SK-N-SH (cell line): ENCODE measurements at places on chromosomes 1 and 21.

DNA sequence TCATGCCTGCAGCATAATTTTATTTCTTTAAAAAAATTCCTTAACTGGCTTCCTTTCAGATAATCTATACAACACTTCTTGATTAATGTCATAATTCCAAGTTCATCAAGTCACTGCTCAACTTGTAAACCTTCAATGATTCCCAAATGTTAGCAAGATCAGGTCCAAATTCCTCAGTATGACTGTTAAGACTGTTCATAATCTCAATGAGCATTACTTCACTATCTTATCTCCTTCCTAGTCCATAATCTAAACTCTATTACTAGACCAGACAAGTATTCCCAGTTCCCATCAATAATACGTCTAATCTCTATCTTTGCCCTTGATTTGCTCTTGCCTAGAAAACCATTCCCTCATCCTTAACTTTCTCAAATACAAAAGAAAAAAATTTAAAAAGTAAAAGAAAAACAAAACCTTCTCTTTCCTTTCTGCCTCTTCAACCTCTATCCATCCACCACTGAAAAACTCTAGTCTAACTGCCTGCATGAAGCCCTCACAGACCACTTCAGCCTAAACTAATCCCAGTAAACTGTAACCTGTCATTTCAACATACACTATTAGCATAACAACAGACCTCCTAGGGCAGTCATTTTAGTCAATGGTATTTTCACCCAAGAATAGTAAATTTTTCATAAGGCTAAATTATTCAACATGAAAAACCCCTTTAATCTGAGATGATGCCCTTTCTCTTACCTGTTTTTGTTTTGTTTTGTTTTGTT, 15.5 kb downstream of the LUZP1 start:
- DNase-seq = no peak

GRCh38 chr1:223471566-223471965, 78.4 kb downstream of the CCDC185 start:
- no peak for DNase-seq

GRCh38 chr1:195576641-195577040, 1031.6 kb downstream of the KCNT2 start:
- no peak for DNase-seq

DNA sequence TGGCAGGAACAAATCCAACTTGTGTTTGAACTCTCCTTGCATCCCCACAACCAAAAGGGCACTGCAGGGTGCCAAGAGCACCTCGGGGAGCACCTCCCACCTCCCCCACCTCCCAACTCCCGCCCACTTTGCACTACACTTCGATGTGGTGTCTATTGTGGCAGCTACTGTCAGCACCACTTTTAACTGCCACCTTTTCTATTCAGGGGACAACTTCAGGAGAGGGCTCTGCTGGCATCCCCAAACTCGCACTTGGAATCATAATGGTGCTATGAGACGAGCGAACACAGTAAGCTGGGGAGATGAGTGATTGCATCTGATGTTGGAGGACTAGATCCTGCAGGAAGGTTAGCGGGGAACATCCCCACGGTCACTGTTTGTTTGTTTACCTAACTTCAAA, 238.2 kb upstream of the PROX1 start:
- no peak for DNase-seq

GRCh38 chr1:76444773-76445172, 370.2 kb downstream of the ST6GALNAC3 start:
- no peak for DNase-seq

DNA sequence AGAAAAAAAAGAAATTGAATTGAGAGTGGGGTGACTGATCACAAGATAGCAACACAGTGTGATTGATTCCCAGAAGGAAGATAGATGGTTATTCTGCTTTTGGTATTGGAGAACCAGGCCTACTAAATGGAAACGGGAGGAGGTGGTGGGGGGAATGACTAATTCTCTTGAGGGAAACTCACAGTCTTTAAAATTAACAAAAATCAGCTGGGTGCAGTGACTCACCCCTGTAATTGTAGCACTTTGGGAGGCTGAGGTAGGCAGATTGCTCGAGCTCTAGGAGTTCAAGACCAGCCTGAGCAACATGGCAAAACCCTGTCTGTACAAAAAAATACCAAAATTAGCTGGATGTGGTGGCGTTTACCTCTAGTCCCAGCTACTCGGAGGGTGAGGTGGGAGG, 134.6 kb upstream of the PDE4B start:
- no peak for DNase-seq

- no peak for DNase-seq
These were observed 8.1 kb upstream of the COA7 start for GRCh38 chr1:52706136-52706670.

DNA sequence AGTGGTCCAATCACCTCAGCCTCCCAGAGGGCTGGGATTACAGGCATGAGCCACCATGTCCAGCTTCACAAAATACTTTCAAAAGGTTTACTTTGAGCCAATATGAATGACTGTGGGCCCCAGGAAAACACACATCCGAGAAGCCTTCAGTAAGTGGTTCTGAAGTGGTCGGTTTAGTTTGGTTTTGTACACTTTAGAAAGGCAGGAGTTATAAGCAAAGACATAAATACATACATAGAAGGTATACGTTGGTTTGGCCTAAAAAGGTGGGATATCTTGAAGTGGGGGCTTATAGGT, 3.2 kb upstream of the MIB2 start:
- no peak for DNase-seq

- DNase-seq = no peak
These were observed 102.0 kb upstream of the ARHGEF16 start for GRCh38 chr1:3352299-3352951.

DNA sequence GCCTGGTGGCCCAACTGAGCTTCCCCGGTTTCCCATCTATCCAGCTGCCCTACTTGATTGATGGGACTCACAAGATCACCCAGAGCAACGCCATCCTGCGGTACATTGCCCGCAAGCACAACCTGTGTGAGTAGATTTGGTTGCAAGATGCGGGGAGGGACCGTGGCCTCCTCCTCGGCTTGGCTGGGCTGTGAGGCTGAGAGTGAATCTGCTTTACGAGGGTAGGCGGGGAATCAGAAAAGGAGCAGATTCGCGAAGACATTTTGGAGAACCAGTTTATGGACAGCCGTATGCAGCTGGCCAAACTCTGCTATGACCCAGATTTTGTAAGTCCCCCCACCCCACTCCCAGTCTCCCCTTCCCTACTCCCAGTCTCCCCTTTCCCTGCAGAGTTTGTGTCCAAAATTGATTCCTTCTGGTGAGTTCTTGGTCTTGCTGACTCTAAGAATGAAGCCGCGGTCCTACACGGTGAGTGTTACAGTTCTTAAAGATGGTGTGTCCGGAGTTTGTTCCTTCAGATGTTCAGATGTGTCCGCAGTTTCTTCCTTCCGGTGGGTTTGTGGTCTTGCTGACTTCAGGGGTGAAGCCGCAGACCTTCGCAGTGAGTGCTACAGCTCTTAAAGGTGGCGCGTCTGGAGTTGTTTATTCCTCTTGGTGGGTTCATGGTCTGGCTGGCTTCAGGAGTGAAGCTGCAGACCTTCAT, 1.5 kb downstream of the GSTM2 start:
- DNase-seq = no peak

DNA sequence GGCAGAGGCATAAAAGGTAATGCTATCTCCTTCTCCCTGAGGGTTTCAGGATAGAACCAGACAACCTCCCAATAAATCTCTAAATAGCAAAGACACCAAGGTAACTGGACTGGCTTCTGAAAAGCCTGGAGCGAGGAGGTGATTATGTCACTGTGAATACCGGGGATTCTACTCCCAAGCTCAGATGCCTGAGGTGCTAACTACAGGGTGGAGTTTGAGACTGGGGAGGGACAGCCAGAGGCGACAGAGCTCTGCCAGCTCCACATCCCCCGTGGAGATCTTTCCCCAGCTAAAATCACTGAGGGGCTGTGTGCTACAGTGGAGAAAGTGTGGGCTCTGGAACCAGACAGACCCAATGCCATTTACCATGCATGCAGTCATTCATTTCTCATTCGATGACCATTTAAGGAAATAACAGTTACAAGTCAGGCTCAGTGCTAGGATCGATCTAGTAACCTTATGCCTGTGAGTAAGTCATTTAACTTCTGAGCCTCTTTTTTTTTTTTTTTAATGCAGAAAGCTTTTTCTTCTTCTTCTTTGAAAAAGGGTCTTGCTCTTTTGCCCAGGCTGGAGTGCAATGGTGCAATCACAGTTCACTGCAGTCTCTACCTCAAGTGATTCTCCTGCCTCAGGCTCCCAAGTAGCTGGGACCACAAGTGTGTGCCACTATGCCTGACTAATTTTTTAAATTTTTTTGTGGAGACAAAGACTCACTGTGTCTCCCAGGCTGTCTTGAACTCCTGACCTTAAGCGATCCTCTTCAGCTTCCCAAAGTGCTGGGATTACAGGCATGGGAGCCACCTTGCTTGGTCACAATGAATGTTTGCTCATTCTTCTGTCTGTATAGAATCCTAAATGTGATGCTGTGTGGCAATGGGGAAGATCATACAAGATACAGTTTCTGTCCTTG, 8.1 kb upstream of the SLC45A3 start:
- DNase-seq = no peak

DNA sequence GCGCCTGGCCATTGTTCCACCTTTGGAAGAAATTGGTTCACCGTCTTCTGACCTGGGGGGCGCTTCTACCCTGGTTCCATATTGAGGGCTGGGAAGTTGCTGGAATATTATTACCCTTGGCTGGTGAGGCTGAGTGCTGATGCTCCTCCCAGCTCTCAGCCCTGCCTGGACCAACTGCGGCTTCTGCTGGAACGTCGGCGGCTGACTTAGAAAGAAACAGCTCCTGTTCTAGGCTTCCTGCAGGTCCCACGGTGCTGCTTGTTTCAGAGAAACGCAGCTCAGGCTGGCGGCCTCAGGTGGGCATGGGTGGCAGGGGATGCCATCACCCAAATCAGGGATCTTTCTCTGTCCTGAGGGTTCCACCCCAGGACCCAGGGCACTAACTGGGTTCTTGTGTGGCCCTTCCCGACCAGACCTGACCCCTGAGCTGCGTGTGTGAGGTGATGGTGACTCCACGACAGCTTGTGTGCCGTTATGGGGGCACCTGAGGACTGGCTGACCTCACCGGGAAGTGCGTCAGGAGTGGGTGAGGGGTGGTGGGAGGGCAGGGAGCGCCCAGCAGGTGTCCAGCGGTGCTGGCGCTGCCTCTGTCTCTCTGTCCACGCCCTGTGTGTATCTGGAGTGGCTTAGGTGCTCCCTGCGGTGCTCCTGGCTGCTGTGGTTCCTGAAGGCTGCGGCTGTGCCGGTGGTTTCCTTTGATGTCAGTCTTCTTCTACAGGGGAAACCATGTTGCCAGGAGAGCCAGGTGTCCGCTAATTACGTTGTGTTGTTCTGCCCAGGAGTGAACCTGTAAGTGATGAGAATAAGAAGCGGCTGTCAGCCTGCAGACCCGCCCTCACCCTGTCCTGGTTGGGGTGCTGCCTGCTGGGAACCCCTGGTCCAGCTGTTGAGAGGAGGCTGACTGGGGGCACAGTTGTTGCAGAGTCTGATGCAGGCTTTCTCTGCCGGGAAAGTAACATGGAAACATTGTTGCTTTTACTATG, 8.9 kb downstream of the SKI start:
- DNase-seq = no peak

DNA sequence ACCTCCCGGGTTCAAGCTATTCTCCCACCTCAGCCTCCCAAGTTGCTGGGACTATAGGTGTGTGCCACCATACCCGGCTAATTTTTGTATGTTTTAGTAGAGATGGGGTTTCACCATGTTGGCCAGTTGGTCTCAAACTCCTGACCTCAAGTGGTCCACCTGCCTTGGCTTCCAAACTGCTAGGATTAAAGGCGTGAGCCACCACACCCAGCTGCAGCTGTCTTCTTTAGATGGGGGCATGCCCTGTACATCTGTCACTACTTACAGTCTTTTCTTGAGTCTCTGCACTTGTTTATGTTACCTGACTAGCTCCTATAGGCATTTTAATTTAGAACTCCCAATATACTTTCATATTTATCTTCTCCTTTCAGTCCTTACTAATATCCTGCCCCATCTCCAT, 64.2 kb downstream of the SELENOF start:
- no peak for DNase-seq

- DNase-seq = no peak
These were observed 7.6 kb downstream of the CYP4B1 start for GRCh38 chr1:46806196-46807020.

GRCh38 chr1:4854367-4854766, 200.0 kb downstream of the AJAP1 start:
- no peak for DNase-seq

- no peak for DNase-seq
These were observed 292.5 kb upstream of the SNX7 start for GRCh38 chr1:98368995-98369394.

DNA sequence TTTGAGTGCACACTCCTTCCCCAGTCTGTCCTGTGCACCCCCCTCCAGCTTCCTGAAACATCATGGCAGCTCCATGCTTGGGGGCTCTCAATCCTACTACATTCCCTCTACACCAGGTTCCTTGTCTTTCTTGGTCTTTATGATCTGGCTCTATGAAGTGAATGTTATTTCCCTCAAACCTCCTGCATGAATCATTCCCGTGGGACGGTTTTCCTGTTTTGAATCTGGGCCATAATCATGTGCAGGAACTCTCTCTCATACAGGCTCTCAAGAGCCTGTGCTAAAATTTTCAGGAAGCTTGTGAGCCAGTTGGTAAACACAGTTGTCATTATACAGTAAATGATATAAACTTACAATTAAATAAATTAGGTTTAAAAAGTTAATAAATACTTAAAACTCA, 89.8 kb upstream of the KCNE2 start:
- no peak for DNase-seq

DNA sequence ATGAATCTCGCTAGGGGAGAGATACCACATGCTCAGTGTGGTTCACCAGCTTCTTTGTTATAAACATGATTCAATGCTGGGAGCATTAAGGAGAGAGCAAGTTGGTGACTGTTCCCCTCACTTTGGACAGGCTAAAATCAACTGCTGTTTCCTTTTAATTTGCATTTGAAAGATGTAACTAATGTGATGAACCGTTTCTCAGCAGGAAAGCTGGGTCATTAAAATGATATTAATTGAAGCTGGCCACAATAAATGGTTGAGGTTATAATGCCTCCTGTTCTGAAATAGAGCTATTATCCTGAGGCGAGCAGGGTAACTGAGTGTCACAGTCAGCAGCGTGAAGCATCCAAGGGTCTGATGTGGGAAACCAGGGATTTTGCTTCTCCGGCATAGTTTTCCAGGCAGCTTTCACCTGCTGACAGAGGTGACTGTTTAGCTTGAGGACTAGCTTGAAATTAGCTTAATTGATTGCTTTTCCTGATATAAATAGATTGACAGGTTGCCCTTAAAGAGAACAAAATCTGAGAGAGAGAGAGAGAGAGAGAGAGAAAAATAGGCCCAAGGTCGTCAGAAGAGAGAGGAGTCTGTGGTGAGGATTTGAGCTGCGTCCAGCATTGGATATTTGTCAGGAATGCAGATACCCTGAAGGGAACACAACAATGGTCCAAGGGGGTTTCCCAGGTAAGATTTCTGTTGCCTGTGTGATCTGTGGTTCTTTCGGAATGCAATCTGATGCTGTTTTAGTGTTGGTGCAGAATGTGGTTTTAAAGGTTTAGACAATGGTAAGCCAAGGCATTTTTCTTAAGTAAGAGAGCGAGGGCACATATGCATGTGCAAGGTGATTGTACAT, 209.7 kb downstream of the PATJ start:
- no peak for DNase-seq
